ELR (cell line): ENCODE measurements at places on chromosomes 1 and 21.

GRCh38 chr1:1079408-1080121, 5.5 kb upstream of the RNF223 start:
- DNase-seq = peak; percentile 99

DNA sequence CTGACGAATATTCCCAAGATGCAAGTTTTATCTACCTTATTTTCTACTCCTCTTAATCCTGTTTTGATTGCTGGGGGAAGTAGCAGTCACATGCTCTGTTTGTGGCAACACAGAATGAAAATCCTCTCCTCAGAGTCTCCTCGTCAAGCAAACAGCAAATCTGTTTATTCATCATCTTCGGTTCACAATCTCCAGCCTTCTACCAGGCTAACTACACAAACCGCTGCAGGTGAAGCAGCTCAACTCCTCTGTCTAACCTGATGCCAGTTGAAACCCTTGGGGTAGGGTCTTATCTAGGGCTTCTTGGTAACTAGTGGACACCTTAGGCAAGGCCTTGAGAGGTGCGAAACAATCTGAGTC, 91.0 kb downstream of the SIPA1L2 start:
- DNase-seq = no peak

DNA sequence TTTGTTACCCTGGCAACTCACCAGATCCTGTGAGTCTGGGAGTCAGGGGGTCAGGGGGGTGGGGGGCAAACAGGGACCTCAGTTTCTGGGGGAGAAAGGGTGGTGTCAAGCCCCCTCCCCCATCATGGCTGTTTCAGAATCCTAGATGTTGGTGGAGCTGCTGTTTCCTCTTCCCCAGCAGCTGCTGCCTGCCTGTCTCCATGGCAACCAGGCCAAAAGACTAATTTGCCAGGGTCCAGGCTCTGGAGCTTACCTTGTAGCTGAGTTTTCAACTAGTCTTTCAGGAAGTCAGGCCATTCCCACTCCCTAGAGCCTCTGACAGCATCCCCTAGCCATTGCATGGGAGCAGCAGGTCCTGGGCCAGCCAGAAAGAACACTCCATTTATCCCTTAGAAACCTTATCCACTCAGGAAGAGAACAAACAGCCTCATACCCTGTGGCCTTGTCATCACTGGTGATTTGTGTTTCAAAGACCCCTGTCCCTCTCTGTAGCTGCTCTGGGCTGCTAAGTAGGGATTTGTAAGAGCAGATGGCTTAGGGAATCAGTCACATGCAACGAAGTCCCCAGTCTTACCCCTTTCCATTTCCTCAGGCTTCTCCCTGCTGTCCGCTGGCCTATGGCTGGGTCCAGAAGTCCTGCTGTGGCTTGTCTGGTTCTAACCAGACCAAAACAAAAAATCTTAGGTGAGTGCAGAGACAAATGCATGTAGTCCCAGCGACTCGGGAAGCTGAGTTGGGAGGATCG, 21.5 kb upstream of the STMN1 start:
- no peak for DNase-seq

DNA sequence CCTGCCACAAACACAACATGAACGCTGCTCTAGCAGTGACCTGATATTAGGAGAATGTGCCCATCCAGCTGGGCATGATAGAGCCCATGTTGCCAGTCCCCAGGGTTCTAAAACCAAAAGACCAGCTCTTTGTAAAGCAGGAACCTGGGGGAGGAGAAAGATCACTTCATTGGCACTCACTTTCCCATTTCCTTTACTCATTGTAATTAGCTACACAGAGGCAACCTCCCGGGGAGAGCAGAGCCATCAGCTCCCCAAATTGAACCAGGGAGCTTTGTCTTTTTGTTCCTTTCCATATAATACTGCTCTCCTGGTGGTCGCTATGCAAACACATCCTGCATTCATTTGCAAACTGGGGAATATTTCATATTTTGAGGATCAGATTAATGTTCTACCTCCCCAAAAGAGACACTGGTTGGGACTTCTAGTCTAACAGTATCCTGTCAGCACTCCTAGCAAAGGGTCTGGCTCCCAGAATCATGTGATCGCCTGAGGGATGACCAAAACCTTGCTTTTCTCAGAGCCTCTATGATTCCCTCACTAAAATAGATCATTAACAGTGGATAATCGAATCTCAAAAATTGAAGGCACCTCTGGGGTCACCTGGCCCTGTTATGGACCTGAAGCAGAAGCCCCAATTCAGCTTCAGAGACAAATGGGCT, 76.7 kb upstream of the CD1D start:
- no peak for DNase-seq

GRCh38 chr1:2865571-2866421, 64.3 kb upstream of the TTC34 start:
- no peak for DNase-seq

- no peak for DNase-seq
Observed at GRCh38 chr1:61089741-61090140, 7.4 kb downstream of the NFIA start.

- peak; percentile 28 for DNase-seq
Observed at GRCh38 chr1:39917825-39918224, 16.1 kb upstream of the MYCL start.
